ENCODE measurements at places on chromosomes 6 and 20.

DNA sequence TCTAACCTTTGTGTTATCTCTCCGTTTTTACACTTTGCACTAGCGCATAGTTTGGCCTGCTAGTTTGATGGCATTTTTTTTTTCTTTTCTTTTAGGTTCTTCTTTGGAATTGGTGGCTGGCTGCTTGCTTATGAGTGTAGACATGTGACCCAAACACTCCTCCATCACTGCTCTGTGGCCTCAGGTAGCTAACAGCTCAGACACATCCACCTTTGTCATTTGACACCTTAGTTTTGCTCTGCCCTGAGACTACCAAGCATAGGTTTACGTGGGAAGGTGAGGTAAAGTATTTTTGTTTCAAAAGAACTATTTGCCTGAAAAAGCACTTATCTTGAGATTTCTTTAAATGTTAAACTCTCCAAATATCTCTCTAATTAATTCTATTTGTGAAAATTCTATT is 368.4 kb upstream of the MAP3K7 start:
- no peak for DNase-seq

DNA sequence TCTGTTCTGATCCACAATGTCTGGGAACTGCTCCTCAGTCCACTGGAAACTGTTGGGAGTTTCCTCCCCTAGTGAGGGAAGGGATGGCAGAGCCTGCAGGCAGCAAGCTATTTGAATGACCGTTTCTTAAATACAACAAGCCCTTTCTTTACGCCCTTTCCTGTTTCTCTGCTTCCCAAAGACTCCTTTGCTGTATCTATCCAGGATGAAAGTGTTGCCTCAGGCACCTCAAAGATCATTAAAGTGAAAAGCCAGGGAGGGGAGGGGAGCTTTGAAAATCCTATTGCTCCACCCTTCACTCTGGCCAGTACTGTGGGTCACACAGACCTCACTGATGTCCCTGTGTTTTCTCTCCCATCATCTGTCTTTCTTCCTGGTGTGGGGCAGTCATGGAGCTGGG is 213.1 kb downstream of the RNF144B start:
- no peak for DNase-seq

DNA sequence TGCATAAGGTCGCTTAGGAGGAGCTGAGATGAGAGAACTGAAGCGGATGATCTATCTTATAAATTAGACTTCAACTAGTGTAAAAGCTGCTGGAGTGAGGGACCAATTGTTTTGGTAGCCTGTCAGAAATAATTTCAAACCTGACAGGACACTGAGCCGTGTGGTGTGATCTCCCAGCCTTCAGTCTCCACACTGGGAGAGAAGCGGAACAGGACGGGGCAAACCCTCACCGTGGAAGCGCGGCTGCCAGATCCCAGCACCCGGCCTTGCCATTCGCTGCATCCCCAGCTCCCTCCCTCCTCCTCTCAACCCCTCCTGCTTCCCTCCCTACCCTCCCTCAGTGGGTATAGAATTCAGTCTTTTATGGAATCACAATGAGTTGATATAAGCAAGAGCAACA is 900.1 kb upstream of the SLC35B3 start:
- no peak for DNase-seq

GRCh38 chr6:20868397-20869096 is 334.3 kb downstream of the CDKAL1 start:
- no peak for DNase-seq

- DNase-seq = no peak
These were observed 81.1 kb upstream of the GPR6 start for GRCh38 chr6:109897025-109897424.

- DNase-seq = no peak
These were observed 150.7 kb upstream of the BTBD3 start for GRCh38 chr20:11766961-11767360.

DNA sequence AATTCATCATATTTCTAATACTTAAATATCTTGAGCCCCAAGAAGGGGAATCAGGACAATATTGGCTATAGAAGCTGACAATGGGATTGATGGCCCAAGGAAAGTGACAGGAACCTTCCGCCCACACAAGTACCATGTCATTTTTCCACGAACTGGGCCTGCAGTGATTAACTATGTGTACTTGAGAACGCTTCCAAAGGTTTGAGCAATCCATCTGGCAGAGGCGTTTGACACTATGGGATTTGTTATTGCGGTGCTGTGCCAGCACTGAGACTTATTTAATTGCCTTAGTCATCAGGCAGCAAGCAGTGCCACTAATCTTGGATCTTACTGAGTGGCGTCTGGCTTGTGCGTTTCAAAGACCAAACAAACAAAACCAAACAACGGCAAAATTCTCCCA is 135.6 kb upstream of the UST start:
- DNase-seq = no peak

GRCh38 chr6:131065824-131066171 is 2.8 kb upstream of the EPB41L2 start:
- DNase-seq = no peak

All from CD4-positive, alpha-beta T cell treated with Interleukin-1 beta for 1 hour (primary cell).